GM04503 (cell line): ENCODE measurements at places on chromosomes 11 and 22.

DNA sequence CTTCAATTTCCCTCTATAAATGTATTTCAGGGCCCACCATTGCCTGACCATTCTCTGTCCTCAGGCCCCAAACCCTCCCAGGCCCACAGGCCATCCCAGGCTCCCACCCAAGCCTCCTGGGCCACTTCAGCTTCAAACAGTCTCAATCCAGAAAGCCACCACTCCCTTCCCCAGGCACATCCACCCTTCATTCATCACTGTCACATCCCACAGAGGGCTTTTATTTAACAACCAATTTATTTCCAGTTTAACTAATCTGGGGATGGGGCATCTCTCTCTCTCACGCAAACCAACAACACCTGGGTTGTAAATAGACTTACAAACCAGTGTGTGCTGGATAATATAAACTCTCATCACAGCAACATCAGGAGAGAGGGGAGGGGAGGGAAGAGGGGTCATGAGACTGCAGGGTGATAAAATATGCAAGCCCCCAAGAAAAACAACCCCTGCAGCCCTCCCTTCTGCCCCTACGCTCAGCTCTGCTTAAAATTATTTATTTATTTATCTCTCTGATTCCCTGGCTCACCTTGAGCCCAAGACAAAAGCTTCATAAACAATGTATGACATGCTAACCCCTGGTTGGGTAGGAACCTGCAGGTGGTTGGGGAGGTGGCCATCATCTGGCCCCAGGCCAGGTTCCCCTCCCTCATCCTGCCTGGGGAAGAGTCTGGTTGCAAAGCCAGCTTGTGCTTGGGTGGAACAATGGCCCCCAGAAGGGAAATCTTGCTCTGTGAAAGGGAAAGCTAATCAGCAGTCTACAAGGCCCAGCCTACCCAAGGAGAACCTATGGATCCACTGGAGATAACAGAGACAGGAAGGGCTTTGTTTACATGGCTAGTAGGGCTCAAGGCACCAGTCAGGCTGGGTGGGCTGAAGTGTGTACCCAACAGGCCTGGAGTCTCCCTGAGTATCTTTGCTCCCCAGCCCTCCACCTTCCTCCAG lies 359.2 kb downstream of the BUD13 start:
- DNase-seq = no peak

GRCh38 chr22:30919973-30920372 lies 48.6 kb downstream of the MORC2 start:
- DNase-seq = no peak

DNA sequence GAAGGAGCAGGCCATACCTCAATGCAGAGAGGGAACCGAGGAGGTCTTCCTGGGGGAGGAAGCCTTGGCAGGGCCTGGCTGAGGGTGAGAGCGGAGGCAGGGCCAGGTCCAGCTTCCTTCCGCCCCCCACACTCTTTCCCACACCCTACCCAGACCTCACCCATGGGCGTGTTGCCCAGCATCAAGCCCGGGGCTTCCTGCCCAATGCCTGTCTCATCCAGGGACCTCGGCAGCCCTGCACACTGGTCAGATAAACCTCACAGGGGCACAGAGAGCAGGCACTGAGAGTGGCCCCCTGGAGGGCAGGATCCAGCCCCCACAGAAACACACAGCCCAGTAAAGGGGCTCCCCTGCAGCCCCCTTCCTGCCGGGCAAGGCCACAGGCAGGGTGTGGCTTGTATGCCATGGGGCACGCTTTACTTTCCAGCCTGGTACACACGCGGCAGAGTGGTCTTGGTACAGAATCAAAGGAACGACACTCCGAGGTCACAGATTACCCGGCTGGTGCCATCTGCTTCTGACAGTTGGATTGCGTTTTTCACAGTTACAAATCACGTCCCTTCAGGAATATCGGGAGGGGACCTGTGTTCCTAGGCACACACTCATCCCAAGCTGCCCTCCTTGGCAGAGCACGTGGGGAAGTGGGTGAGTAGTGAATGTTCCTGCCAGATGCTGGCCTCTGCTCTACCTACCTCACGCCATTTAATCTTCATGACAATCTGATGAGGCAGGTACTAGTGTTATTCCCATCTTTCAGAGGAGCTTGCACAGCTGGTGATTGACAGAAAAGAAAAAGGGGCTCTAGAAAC lies 20.0 kb upstream of the CD5 start:
- DNase-seq = no peak

DNA sequence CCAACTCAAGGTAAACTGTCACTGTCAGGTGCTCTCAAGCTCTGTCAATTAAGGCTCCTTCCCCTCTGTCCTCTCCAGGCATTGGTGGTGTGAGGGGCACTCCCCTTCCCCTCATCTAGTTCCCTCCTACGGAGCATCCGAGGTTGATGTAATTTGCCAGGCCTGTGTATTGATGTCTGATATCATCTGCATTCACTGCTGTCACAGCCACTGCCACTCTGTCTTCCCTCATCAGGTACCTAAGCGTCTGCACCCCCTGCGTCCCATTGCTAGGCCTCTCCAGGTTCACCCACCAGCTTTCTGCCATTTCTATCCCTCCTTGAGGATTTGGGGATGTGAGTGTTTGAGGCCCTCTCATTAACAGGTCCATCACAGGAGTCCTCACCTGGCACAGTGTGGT lies 50.0 kb upstream of the SYT13 start:
- no peak for DNase-seq

DNA sequence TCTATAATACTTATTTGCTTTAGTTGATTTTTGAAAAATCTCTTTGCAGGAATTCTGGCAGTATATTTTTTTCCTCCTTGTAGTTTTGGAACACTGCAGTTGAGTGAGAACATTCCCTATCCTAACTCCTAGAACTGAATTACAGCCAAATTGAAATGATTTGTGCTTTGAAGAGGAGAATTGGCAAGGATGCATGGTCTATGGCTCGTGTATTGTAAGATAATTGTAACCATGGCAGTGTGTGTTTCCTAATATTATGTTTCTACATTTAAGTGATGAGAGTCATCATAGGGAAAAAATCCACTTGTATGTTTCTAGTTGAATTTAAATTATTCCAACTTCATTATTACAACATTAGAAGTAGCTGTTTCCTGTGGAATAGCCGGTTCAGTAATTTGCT lies 80.9 kb upstream of the MYO18B start:
- no peak for DNase-seq

DNA sequence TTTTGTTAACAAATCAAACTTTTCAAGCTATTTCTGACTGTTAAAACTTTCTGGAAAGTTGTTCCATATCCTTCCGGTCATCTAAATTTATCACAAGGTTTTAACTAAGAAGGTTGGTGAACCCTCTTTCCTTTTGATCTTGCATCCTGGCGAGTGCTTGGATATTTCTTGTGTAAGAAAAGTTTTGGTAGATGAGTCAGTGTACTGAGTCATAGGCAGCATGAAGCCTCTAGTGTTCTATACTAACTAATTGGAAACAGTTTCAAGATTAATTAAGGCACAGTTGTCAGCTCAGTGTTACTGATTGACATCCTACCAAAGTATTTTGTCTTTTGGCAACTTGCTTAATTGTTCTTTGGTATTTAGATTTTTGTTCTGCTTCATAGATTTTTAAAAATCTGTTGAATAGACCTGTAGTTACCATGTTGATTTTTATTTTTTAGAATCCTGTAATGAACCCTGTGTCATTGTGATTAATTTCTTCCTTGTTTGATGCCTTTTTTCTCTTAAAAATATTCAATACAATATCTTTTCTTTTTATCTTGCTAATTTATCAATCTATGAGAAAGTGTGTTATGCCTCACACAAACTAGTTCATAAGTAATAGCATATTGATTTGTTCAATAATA lies 38.0 kb downstream of the METTL15 start:
- peak; percentile 77 for DNase-seq

DNA sequence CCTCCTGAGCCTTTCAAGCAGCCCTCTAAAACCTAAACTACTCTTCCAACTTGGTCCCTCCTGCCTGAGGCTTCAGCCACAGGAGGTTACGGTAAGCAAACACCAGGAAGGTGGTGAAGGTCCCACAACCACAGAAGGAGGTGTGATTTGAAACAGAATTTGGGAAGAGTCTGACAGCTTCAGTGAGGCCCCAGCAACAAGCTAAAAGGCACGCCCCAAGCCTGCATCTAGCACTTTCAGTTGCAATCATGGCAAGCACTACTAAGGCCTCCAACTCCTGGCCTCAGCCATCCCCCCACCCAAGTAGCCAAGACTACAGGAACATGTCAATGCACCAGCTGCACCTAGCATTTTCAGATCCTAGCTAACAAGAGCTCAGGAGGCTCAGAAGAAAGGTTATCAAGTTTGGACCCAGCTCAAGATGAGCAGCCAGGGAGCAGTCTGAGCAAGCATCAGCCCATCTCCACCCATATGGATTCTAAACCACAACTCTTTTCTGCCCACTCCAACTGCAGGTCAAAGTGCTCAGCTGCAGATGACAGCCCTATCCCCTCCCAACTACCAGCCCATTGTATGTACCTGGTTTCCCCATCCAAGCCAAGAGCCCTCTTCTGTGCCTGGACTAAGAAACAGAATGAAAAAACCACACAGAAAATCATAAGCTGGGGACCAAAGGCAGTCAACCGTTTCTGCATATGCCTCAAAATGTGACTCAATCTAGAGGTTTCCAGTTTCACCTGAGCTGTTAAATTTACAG lies 10.4 kb upstream of the AHNAK start:
- no peak for DNase-seq

GRCh38 chr11:48170241-48171233 lies 46.1 kb upstream of the OR4B1 start:
- peak; percentile 39 for DNase-seq

- no peak for DNase-seq
These were observed 55.0 kb upstream of the GLYAT start for GRCh38 chr11:58786693-58787092.

GRCh38 chr11:103541186-103541795 lies 432.1 kb downstream of the DYNC2H1 start:
- no peak for DNase-seq

- no peak for DNase-seq
These were observed 6.0 kb downstream of the FREY1 start for GRCh38 chr11:45900916-45901617.

- DNase-seq = no peak
These were observed 369.2 kb upstream of the NARS2 start for GRCh38 chr11:78943841-78944240.

DNA sequence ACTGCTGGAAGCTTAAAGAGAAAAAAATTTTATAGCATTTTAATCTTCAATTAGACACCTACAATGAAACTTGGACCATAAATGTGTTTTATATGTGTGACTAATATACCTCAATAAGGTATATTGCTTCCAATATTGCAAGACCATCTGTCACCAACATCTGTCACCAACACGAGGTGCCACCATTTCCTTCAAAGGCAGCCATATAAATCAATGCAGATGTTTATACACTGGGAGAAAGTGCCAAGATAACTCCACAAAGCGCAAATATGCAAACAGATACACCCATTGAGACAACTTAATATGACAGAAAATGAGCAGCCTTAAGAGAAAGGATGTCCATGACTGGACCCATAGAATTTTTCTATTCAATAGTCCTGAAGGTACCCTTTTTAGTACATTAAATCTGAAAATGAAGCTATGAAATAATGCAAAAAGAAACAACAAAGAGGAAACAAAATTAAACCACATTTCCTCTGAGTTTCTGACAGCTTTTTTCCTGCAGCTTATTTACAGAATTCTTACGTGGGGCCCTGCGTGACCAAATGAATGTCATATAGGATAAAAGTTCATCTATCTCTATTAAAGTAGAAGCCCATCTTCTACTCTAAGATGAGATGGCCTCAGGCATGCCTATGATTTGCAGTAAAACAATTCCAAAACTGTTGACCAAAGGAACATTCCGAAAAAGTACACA lies 12.5 kb downstream of the MPZL3 start:
- DNase-seq = no peak

DNA sequence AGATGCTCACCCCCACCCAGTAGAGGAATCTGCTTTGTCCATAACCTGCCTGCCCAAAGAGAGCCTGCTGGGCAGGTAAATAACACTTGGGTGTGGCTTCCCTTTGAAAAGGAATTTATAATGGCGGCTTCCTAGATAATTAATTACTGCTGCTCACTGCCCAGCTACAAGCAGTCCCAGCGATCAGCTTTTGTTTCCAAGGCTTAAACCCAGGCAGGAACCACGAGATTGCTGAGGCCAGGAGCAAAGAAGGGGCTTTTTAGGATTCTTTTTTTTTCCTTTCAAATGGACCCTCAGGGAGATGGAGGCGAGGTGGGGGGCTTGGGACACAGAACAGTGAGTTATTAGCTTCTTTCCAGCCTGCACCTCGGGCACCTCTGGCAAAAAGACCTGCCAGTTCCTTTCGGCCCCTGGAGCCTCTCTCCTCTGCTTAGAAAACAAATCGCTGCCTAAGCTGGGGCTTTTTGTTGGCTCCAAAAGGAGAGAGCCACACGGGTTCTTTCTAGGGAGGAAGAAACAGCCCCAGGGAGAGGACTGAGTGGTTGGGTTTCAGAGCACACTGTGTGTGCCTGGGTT lies 107.2 kb downstream of the TSPAN18 start:
- no peak for DNase-seq

DNA sequence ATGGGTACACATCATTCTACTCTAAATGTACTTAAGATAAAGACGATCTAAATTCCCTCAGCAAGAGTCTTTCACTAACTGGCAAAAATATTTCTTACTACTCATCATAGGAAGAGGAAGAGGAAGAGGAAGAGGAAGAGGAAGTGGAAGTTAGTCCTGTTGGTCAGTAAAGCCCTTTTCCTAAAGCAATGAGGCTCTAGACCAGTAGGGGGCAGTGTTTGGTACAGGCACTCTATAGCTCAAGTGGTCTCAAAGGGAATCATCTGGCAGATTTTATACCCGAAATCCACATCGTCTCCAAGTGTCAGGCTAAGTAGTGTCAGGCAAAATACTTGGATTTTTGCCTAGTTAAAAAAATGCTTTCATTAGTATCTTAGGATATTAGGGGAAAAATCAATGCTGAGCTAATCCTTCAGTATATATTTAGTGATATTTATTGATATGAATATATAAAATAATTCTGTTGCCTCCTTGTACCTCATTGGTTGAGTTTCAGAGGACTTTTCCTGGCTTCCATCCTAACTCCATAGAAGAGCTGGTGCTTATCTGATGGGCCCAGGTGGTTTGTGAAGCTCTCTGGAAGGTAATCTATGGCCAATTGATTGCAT lies 7.7 kb downstream of the BLID start:
- DNase-seq = no peak

- DNase-seq = no peak
These were observed 1.7 kb downstream of the SMTN start for GRCh38 chr22:31082606-31083376.

GRCh38 chr22:48371391-48371790 lies 1456.3 kb downstream of the BRD1 start:
- no peak for DNase-seq

GRCh38 chr22:49934891-49935557 lies 16.6 kb downstream of the CRELD2 start:
- no peak for DNase-seq
